Activated naive CD4-positive, alpha-beta T cell treated with anti-CD3 and anti-CD28 coated beads, Interleukin-2, amount 10 ng/mL, durations not matched to agents 7 days and 5 days (primary cell): ENCODE measurements at places on chromosomes 1 and 21.

- H3K36me3 ChIP-seq = no peaks in the 10 kb centered on the region
- no peaks in the 10 kb centered on the region for H3K27me3 ChIP-seq
These were observed 10.0 kb downstream of the C1orf198 start for GRCh38 chr1:230858236-230858820.

GRCh38 chr1:20223551-20224419 is 37.5 kb upstream of the PLA2G2C start:
- no peak for DNase-seq
- peaks cover 59% of the 10 kb centered on the region for H3K27me3 ChIP-seq
- H3K36me3 ChIP-seq = no peaks in the 10 kb centered on the region
- H3K4me3 ChIP-seq = no peak overlapping the region

DNA sequence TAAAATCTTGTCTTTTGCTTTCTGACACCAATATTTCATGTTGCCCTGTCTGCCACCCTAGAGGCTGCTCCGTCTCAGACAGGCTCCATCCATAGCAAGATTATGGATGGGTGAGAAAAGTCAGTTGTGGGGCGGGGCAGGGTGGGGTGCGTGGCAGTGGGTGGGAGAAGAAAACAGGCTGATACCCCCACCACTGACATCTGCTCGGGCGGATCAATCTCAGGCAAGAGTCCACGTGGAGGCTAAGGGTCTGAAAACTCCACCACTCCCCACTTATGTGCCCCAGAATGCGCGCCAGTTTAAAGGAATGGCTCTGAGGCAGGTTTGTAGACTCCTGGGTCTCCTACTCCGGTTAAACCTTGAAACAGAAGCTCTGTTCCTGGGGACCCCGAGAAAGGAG is 101.5 kb downstream of the HLCS start:
- peaks cover 4% of the 10 kb centered on the region for H3K27me3 ChIP-seq
- no peak overlapping the region for H3K4me3 ChIP-seq
- peaks cover 24% of the 10 kb centered on the region for H3K4me1 ChIP-seq

GRCh38 chr1:201946224-201946908 is at the start of gene LMOD1:
LMOD1 (minus strand) TSS chr1:201946548; CDS start chr1:201946340, 208 bp downstream.
- no peak for DNase-seq
- no peak within 1 kb of the TSS for H3K4me3 ChIP-seq
- peaks cover 75% of the 10 kb centered on the region for H3K27me3 ChIP-seq
- H3K36me3 ChIP-seq = no peaks in the 10 kb centered on the region
- peaks cover 10% of the 10 kb centered on the region for H3K4me1 ChIP-seq
- no peak within 1 kb of the TSS for H3K27ac ChIP-seq

GRCh38 chr1:33408093-33408436 is 22.8 kb downstream of the PHC2 start:
- H3K4me3 ChIP-seq = no peak overlapping the region
- no peaks in the 10 kb centered on the region for H3K4me1 ChIP-seq
- no peak overlapping the region for H3K27ac ChIP-seq
- DNase-seq = no peak

DNA sequence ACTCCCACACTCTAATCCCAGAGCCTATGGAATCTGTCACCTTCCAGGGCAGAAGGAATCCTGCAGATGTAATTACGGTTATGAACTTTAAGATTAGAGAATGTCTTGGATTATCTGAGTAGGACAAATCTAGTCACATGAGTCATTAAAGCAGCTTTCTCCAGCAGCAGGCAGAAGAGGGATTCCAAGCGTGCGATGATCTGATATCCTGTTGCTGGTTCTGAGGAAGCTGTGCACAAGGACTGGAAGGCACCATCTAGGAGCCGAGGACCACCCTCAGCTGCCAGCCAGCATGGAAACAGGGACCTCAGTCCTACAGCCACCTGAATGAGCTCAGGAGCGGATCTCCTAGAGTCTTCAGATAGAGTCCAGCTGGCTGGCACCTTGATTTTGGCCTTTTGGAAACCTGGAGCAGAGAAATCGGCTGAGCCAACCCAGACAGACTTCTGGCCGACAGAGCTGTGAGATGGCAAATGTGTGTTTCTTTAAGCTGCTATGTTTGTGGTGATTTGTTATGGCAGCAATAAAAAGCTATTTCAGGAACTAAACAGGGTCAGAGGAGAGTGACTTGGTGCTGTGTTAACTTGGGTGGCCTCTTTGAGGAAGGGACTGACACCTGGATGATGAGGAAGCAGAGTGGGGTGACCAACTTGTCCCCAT is 34.5 kb downstream of the LRRN2 start:
- peaks cover 4% of the 10 kb centered on the region for H3K4me1 ChIP-seq
- no peak for DNase-seq
- H3K36me3 ChIP-seq = no peaks in the 10 kb centered on the region

DNA sequence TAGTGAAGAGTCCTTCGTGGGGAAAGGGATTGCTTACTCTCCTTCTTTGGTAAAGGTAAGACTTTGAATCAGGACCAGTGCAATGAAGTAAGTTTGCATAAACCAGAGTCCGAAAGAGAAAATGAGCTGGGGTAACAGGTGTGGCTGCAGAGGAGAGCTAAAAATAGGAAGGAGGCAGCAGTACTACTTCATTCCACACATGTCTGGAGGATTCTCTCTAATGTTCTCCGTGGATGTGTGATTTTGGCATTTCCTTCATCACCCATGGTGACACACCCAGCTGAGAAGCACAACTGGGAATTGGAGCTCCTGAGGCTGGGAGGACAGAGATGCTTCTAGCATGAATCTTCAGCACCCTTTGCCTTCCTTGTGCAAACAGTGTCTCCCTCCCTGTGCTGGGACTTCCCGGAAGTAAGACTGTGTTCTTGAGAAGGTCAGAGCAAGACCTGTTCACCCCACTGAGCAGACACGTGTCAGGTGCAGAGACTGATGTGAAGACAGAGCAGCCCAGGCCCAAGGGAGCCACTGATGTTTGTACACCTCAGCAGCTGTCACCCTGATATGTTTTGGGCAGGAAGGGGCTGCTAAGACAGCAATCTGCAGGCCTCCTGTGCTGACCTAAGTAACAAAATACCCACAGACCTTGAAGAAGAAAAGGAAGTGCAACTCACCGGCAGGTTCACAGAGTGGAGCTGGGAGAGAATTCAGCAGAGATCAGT is 13.3 kb downstream of the FCRL1 start:
- H3K27ac ChIP-seq = no peak overlapping the region
- H3K4me1 ChIP-seq = no peaks in the 10 kb centered on the region
- DNase-seq = no peak
- peaks cover 10% of the 10 kb centered on the region for H3K27me3 ChIP-seq
- no peak overlapping the region for H3K4me3 ChIP-seq

- H3K4me1 ChIP-seq = no peaks in the 10 kb centered on the region
- H3K4me3 ChIP-seq = no peak overlapping the region
- DNase-seq = no peak
- H3K36me3 ChIP-seq = peaks cover under 1% of the 10 kb centered on the region
- H3K27ac ChIP-seq = no peak overlapping the region
These were observed 37.3 kb downstream of the ATF3 start for GRCh38 chr1:212645546-212646543.

DNA sequence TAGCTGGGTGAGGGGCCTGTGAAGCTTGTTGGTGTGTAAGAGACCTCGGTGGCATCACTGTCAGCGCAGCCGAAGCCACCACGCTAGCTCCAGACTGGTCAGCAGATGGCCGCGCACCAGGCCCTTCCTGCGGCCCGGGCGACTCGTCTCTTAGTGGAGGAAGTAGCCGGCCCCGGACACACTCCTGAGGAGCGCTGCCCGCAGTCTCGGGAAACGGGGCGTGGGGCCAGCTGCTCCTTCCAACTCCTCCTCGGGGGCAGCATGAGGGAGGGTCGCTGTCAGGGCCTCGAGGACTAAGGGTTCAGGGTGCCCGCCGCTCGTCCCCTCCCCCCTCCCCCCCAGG is 20.4 kb downstream of the H3-3A start:
- H3K27ac ChIP-seq = no peak overlapping the region
- peaks cover 9% of the 10 kb centered on the region for H3K4me1 ChIP-seq
- peaks cover 47% of the 10 kb centered on the region for H3K27me3 ChIP-seq
- no peak for DNase-seq
- H3K4me3 ChIP-seq = peak overlapping the region; percentile 83

- no peak overlapping the region for H3K4me3 ChIP-seq
- no peak overlapping the region for H3K27ac ChIP-seq
- no peak for DNase-seq
- H3K36me3 ChIP-seq = peaks cover 3% of the 10 kb centered on the region
These were observed 53.9 kb upstream of the PDE9A start for GRCh38 chr21:42599486-42599885.

- no peak overlapping the region for H3K4me3 ChIP-seq
- no peaks in the 10 kb centered on the region for H3K36me3 ChIP-seq
- H3K4me1 ChIP-seq = no peaks in the 10 kb centered on the region
- H3K27ac ChIP-seq = no peak overlapping the region
These were observed 99.8 kb upstream of the ADGRL2 start for GRCh38 chr1:81700728-81701470.

DNA sequence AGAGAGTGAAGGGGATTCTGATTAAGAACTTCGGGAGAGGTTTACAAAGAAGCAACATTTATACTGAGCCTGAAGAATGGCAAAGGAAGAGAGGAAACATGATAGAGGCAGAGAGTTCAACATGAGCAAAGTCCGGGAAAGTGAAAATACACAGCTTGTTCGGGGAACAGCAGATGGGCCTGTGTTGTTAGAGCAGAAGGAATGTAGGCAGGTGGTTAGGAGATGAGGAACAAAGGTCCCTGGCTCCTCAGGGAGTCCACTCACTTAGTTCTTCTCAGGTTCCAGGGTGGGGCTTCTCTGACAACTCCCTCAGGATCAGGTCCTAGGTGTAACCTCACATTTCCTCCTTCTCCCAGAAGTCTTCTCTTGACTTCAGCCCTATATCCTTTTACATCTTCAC is 5.1 kb upstream of the ZNF326 start:
- peaks cover 8% of the 10 kb centered on the region for H3K4me1 ChIP-seq
- H3K27ac ChIP-seq = no peak overlapping the region
- DNase-seq = no peak
- H3K27me3 ChIP-seq = peaks cover 18% of the 10 kb centered on the region
- H3K4me3 ChIP-seq = no peak overlapping the region

DNA sequence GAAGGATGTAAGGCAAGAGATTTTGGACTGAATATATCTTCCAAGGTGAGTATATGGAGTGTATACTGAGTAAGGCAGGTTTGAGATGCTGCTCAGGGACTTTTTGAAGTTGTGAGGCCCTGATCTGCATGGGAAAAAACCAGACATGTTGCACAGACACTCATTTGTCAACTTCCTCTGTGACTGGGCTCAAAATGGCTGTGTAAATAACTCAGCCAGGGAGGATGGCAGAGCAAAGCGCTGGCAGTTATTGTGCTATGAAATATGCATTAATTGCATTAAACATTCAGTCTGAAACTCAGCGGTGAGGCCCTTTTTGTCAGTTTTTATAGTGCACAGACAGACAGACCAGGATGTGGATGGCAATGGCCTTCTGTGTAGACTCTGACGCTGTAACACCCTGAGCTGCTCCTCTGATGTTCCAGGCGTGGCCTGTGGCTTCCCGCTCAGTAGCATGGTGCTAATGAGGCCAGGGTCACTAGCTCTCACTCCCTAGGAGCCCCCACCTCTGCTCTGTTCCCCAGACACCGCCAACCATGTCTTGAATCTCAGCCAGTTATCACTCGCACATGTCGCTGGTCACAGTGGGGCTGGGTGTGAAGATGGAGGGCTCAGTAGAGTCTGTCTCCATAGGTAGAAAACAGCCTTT is 307.0 kb upstream of the PROX1 start:
- H3K27me3 ChIP-seq = peaks cover 3% of the 10 kb centered on the region
- no peak for DNase-seq
- H3K27ac ChIP-seq = no peak overlapping the region
- no peak overlapping the region for H3K4me3 ChIP-seq
- H3K4me1 ChIP-seq = no peaks in the 10 kb centered on the region
- H3K36me3 ChIP-seq = no peaks in the 10 kb centered on the region

- H3K4me1 ChIP-seq = no peaks in the 10 kb centered on the region
- no peak for DNase-seq
- no peaks in the 10 kb centered on the region for H3K36me3 ChIP-seq
- no peaks in the 10 kb centered on the region for H3K27me3 ChIP-seq
These were observed 154.5 kb upstream of the ADGRL4 start for GRCh38 chr1:79161077-79161476.

DNA sequence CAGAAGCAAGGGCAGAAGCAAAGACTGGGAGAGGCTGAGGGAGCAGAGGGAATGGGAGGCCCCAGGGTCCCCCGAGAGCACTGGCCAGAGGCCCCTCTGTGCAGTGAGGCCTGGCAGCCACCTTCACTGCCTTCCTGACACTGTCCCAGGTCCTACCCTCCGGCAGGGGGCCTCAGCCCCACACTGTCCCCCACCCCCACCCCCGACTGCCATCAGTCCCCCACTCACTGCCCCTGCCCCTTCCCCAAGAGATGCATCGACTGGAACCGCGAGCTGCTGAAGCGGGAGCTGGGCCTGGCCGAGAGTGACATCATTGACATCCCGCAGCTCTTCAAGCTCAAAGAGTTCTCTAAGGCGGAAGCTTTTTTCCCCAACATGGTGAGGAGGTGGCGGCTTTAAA is 13.0 kb upstream of the PADI6 start:
- DNase-seq = no peak
- H3K4me1 ChIP-seq = peaks cover 12% of the 10 kb centered on the region
- H3K27ac ChIP-seq = no peak overlapping the region
- no peak overlapping the region for H3K4me3 ChIP-seq
- H3K27me3 ChIP-seq = no peaks in the 10 kb centered on the region

DNA sequence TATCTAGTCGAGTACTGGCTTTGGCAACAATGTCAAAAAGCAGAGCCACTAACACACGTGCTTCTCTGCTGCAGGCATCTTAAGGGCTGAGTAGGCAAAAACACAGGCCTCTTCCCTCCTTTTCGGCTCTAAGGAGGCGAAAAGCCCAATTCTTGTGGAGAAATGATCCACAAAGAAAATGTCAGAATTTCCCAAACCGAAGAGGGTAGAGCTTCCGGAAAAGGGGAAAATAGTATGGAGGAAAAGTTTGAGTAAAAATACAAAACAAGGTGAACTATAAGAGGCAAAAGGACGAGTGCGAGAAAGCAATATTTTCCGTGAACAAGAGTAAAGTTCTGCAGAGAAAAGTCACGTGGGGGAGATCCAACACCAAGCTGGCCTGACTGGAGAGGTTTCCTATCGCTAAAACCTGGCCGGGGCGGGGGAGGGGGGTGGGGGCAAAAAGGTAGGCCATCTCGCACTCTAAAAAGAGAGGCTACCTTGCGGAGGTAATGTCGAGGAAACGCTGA is 551 bp downstream of the ZRANB2 start:
- DNase-seq = peak; percentile 30
- H3K4me3 ChIP-seq = peak overlapping the region; percentile 99
- H3K4me1 ChIP-seq = peaks cover 34% of the 10 kb centered on the region
- peaks cover 10% of the 10 kb centered on the region for H3K27me3 ChIP-seq
- H3K27ac ChIP-seq = peak overlapping the region; percentile 99
